Stimulated activated CD4-positive, alpha-beta T cell treated with anti-CD3 and anti-CD28 coated beads, Interleukin-2, amount 100 ng/mL, for 24 hours (primary cell): ENCODE measurements at places on chromosomes 1 and 21.

- no peak for DNase-seq
These were observed 688.6 kb upstream of the ADGRL4 start for GRCh38 chr1:79695138-79695537.

DNA sequence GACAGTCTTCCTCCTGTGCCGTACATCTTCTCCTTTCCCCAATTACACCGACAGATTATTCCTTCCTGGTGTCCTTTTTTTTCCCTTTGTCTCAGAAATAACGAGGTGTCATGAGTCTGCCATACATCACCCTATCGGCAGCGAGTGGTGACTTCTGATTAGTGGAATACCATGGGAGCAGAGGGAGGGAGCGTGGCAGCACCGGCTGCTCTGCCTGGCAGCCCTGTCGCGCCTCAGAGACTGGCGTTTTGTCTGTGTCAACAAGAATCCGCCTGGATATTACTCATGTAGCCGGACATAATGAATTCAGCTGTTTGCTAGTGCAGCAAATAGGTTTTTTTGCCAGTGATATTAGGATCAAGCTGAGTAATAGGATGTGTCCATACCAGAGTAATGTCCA lies 51.8 kb downstream of the UTP25 start:
- no peak for DNase-seq

GRCh38 chr1:73781251-73781650 lies 416.7 kb downstream of the LRRIQ3 start:
- DNase-seq, result no peak

GRCh38 chr21:26047279-26047967 lies 123.1 kb downstream of the APP start:
- DNase-seq, result no peak

DNA sequence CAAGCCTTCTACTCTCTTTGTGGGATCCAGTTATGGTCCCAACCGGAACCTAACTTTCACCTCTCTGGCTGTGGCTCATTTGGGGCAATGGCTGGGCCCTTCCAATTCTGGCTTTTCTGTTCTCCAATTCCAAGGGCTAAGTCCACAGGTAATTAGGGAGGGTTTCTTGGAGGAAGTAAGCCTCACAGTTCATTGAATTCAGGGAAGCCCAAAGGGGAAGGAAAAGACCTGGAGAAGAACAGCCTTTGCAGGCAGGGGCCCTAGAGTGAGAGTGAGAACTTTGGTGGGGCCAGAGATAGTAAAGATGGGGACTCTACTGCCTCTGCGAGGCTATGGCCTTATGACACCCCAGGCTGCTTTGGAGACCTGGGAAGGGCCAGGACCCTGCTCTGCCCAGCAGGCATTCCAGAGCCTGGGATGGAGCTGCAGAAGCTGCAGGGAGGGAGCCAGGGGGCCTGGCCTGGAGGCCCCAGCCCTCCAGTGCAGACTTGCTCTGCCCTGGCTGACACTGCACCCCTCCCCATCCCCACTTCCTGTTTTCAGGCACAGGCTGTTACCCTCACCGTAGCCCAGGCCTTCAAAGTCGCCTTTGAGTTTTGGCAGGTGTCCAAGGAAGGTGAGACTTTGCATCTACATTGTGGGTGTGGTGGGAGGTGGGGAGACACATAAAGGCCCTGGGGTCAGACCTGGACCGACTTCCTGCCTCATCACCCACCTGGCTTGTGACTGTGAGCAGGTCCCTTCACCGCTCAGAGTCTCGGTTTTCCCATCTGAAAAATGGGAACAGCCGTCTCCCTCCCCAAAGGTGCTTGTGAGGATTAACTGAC lies 18.9 kb downstream of the LDLRAP1 start:
- peak; percentile 62 for DNase-seq

GRCh38 chr1:10735563-10736305 lies 60.7 kb downstream of the CASZ1 start:
- DNase-seq, result no peak

DNA sequence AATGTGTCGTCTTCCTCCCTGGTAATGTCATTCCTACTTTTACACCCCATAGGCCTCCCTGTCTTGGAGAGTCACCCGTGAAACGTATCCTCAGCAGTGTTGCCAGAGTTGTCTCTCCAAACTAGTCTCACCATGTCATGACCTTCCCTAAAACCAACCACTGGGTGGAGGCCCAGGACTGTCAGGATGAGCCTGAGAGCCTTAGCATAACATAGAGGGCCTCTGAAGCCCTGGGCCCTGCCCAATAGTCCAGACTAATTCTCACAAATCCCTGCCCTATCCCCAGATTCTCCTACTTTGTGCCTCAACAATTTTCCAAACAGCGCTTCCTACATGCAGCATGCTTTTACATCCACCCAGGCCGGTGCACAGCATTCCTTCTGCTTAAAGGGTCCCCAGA lies 29.3 kb upstream of the HSD3B1 start:
- no peak for DNase-seq

- DNase-seq, result peak; percentile 41
These were observed 534 bp downstream of the KCNH1 start for GRCh38 chr1:211133393-211133835.

DNA sequence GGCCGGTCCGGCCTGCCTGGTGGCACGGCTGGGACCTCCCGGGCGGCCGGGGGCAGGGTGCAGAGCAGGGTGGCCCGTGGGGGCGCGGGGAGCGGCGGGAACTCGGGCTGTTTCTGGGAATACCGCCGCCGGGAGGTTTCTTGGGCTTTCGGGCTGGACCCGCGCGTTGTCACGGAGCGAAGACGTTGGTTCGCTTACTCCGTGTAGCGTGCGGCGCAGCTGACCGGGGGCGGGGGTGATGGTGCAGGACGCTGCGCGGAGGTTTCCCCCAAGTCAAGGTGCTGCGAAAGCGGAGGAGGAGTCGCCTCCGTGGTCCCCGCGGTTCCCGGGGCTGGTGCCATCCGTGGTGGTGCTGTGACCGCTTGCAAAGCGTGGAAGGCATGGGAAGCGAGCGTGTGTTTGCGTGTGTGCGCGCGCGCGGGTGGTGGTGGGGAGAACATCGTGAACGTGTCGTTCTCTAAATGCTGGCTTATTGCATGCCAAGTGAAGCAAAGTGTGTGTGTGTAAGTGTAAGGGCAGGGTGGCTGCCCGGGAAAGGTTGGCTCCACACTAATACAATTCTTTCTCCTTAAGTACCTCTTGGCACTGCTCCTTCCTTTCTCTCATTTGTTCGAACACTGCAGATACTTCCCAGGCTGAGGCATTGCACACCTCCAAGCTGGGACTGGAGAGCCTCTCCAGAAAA lies 1.1 kb downstream of the RYR2 start:
- DNase-seq, result no peak

- no peak for DNase-seq
These were observed 4.2 kb downstream of the GSTM4 start for GRCh38 chr1:109659997-109660690.

DNA sequence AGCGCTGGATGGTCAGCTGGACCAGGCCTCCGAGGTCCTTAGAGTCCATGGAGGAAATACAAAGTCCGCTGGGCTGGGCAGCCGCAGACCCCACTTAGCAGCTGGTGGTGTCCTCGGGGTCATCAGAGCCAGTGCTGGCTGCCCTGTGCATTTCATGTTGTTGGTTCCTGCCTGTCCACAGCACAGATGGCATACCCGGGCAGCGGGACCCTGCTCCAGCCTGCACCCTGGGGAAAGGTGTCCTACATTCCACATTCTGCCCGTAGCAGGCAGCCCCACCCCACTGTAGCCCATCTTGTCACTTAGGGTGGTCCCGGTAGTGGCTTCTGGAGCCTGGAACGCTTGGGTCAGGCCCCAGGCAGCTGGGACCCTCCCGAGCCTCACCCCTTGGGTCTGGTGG lies 19.8 kb downstream of the PRKCZ start:
- DNase-seq, result no peak

DNA sequence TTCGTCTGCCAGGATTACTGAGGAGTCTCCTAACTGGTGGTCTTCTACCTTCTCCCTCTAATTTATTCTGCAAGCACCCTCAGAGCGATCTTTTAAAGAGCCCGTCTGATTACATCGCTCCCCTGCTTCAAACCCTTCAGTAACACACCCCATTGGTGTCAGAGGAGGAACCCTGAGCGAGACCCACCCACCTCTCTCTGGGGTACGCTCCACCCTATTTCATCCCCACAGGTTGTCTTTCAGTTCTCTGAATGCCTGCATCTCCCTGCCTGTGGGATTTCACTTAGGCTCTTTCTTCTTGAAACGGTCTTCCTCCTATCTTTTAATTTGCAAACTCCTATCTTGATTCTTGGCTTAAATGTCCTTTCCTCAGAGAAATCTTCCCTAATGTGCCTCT lies 39.4 kb downstream of the C1orf21 start:
- no peak for DNase-seq

DNA sequence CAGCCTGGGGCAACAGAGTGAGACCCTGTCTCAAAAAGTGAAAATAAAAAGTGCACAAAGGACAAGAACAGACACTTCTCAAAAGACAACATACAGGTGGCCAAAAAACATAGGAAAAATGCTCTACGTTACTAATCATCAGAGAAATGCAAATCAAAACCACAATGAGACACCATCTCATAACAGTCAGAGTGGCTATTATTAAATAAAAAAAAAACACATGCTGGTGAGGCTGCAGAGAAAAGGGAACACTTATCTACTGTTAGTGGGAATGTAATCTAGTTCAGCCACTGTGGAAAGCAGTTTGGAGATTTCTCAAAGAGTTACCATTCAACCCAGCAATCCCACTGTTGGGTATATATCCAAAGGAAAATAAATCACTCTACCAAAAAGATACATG lies 173.2 kb downstream of the SMYD3 start:
- DNase-seq, result no peak

DNA sequence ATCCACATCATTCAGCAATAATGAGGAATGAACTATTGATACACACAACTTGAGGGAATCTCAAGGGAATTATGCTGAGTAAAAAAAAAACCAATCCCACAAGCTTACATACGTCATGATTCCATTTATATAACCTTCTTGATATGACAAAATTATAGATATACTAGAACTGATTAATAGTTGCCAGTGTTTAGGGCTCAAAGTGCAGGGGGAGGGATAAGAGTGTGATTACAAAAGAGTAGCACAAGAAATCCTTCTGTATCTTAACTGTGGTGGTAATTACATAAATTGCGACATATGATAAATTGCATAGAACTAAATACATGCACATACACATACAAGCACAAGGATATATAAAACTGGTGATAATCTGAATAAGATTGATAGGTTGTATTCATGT lies 13.5 kb downstream of the DIRAS3 start:
- no peak for DNase-seq

GRCh38 chr21:35743571-35743970 lies 316.8 kb downstream of the SETD4 start:
- no peak for DNase-seq

- DNase-seq, result no peak
These were observed 185.7 kb upstream of the VAMP3 start for GRCh38 chr1:7585216-7585907.

- DNase-seq, result no peak
These were observed 19.3 kb upstream of the PTAFR start for GRCh38 chr1:28195780-28196179.

DNA sequence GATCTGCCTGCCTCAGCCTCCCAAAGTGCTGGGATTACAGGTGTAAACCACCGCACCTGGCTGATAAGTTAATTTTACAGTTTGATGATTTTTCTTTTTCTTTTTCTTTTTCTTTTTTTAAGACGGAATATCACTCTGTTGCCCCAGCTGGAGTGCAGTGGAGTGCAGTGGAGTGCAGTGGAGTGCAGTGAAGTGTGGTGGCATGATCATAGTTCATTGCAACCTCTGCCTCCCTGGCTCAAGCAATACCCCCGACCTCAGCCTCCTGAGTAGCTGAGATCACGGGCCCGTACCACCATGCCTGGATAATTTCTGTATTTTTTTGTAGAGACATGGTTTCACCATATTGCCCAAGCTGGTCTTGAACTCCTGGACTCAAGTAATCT lies 84.4 kb upstream of the CXADR start:
- DNase-seq, result no peak

DNA sequence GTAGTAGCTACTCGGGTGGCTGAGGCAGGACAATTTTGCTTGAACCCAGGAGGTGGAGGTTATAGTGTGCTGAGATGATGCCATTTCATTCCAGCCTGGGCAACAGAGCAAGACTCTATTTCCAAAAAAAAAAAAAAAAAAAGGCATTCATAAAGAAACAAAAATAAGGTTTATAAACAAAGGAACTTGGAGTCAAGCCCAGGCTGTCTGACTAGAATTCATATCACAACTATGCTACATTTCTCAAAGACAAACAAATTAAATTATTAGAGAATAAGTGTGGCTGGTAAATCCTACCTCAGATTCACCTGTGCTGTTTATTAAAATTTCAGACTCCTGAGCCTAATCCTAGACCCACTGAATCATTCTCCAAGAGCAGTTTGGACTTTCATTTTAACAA lies 4.2 kb downstream of the GCLM start:
- DNase-seq, result no peak

GRCh38 chr1:189205863-189206262 lies 1271.8 kb downstream of the BRINP3 start:
- DNase-seq, result no peak

DNA sequence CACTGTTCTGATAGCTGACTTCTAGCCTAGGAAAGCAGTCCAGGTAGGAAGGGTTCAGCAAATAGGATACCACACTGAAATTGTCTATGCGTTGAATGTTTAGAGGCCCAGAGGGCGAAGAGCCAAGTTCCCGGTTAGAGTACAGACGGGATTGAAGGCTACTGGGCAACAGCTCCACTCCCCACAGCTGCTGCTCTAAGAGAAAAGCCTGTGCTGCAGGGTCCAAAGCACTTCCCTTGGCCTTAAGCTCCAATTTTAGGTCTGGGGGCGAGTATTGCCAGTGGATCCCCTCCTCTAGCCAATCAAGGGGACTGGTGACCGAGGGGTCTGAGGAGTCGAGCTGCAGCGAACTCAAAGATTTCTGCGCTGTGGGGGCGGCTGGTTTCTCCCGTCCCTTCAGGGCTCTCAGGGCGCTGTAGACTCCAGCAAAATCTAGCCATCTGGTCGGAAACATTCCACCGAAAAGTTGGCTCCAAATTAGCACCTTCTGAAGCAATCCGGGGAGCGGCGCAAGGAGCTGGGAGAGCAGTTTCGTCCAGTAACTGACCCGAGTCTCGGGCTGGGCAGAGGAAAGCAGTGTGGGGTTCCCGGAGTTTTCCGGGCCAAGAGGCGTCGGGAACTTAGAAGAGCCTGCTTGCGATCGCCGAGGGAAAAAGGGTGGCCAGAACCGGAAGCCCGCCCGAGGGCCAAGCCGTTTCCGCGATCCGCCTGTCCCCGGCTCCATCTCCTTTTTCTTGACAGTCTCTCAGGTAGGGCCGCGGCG lies 748 bp downstream of the PPP1R15B start:
- DNase-seq, result peak; percentile 35

GRCh38 chr1:205965036-205965884 lies 22.0 kb upstream of the SLC26A9 start:
- no peak for DNase-seq
